Peyer's patch (tissue), 4 donors: ENCODE measurements at places on chromosomes 4 and X.
A peak's percentile ranks its signal among the peaks of the same experiment; 100 is the strongest.

DNA sequence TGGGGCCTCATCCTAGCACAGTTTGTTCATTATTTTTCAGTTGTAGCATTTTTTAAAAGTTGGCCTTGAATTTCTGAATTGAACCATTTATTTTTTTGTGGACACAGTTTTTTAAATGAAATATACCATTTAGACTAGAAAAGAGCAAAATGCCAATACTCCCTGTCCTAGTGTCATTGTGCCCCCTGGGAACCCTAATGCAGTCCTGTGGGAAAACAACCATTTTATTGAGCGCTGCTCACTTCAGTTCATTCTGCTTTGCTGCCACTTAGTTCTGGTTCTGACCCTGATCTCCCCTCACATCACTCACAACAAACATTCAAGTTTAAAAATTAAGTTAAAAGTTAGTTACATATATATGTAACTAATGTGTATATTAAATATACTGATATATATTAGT lies 5.4 kb downstream of the NFKB1 start:
- H3K4me1 ChIP-seq, result peaks cover 29% of the 10 kb centered on the region
- no peak for DNase-seq
- H3K27me3 ChIP-seq, result no peaks in the 10 kb centered on the region
- H3K4me3 ChIP-seq, result no peak overlapping the region

DNA sequence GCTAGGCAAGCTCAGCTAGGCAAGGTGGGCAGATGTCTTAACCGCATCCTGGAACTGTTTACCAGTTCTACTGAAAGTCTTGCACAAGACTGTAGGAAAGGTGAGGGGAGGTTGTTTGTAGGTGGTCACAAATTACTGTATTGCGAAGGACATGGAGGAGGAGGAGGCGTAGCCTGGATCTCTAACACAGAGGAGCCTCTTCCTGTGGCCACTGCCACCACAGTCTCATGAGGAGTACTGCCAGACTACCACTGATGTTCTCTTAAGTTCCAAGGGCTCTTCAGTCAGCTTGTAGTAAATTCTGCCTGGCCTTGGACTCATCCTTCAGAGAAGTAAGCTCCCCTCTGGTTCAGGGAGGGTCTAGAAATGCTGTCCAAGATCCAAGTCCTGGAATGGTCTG lies 258.6 kb downstream of the FAT4 start:
- H3K36me3 ChIP-seq, result no peaks in the 10 kb centered on the region
- H3K4me1 ChIP-seq, result no peaks in the 10 kb centered on the region
- no peaks in the 10 kb centered on the region for H3K27me3 ChIP-seq
- DNase-seq, result no peak
- H3K27ac ChIP-seq, result no peak overlapping the region
- no peak overlapping the region for H3K4me3 ChIP-seq

- no peaks in the 10 kb centered on the region for H3K4me1 ChIP-seq
- no peak for DNase-seq
- no peak overlapping the region for H3K27ac ChIP-seq
- no peaks in the 10 kb centered on the region for H3K36me3 ChIP-seq
- no peak overlapping the region for H3K4me3 ChIP-seq
These were observed 82.6 kb downstream of the HADH start for GRCh38 chr4:108072300-108072699.

DNA sequence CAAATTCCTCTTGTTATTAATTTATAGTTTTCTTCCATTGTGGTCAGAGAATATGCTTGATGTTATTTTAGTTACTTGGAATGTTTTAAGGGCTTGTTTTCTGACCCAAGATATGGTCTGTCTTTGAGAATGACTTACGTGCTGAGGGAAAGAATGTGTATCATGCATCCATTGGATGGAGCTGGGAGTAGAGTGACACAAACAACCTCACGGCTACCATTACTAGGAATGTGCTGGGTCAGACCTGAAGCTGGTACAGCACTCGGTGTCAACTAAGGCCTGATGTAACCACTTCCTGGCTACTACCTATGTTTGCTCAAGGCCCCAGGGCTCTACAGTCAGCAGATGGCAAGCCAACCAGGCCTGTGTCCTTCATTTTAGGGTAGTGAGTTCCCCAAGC lies 257.8 kb downstream of the FAT4 start:
- no peak for DNase-seq
- no peaks in the 10 kb centered on the region for H3K27me3 ChIP-seq
- H3K36me3 ChIP-seq, result no peaks in the 10 kb centered on the region

DNA sequence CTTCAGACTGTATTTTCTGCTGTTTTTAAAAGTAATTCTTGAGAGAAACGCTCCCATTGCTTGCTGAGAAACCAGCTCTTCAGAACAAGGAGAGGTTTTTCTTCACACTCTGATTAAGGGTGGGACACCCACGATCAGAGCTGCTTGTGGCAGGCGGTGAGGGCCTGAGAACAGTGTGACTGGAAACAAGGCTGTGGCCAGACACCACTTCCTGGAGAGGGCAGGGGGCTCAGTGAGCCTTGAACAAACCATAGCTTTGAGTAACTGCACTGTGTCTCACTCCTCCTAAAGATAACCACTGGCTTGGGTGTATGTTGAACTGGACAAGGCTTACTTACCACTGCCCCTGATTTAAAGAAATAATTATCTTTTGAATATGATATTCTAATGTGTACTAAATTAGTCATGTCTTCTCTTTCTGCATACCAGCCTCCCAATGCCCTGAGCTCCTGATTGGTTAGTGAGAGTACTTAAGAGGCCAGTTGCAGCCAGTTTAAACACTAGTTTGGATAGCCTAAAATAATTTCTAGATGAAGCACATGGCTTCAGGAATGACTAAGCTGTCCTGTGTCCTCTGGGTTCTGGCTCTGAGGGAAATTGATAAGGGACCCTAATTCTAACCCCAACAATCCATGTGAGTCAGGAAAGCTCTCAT lies 3.7 kb upstream of the GPR82 start:
- H3K36me3 ChIP-seq, result no peaks in the 10 kb centered on the region
- DNase-seq, result peak; percentile 73
- no peaks in the 10 kb centered on the region for H3K4me1 ChIP-seq
- H3K27ac ChIP-seq, result no peak overlapping the region
- no peaks in the 10 kb centered on the region for H3K27me3 ChIP-seq

GRCh38 chr4:3471098-3471760 lies 8.1 kb downstream of the DOK7 start:
- H3K27me3 ChIP-seq, result no peaks in the 10 kb centered on the region
- DNase-seq, result no peak
- H3K4me1 ChIP-seq, result no peaks in the 10 kb centered on the region
- no peak overlapping the region for H3K4me3 ChIP-seq
- H3K27ac ChIP-seq, result no peak overlapping the region

DNA sequence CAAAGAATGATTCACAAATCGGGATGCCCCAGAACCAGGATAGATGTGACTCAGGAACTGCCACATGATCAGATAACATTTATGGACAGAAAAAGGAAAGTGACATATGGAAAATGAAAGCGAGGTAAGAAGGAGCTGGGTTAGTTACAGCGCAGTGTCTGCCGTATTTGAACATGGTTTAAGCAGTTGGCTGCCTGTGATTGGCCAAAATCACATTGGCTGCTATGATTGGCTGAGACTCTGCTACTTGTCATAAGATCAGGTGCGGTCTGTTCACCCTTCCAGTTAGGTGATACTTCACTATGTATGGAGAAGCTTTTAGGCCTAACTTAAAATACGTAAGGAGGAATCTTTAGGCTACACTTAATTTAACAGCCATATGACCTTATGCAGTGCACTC lies 322.7 kb upstream of the HAND2 start:
- no peaks in the 10 kb centered on the region for H3K27me3 ChIP-seq
- no peak for DNase-seq
- no peaks in the 10 kb centered on the region for H3K36me3 ChIP-seq
- H3K4me3 ChIP-seq, result no peak overlapping the region
- no peaks in the 10 kb centered on the region for H3K4me1 ChIP-seq

DNA sequence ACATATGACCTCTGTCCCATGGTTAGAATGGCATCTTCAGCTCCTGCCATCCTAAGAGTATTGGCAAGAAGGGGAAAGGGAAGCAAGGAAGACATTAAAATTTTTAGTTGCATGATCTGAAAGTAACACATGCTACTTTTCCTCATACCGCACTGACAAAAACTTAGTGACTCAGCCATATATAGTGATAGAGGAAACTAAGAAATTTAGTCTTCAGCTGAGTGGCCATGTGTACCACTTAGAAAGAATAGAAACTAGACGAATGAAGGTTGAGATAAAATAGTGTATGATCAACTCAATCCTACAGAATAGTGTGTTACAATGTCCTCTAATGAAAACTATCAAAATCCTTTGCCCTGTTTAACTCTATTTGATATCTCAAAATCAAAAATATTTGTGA lies 164.1 kb downstream of the PPP3CA start:
- H3K4me3 ChIP-seq, result no peak overlapping the region
- no peak overlapping the region for H3K27ac ChIP-seq
- no peaks in the 10 kb centered on the region for H3K27me3 ChIP-seq
- no peak for DNase-seq
- H3K36me3 ChIP-seq, result no peaks in the 10 kb centered on the region

GRCh38 chr4:34732176-34732950 lies 1512.0 kb downstream of the ARAP2 start:
- DNase-seq, result no peak
- H3K27me3 ChIP-seq, result no peaks in the 10 kb centered on the region
- no peaks in the 10 kb centered on the region for H3K4me1 ChIP-seq
- no peaks in the 10 kb centered on the region for H3K36me3 ChIP-seq
- H3K4me3 ChIP-seq, result no peak overlapping the region
- H3K27ac ChIP-seq, result no peak overlapping the region

- no peak overlapping the region for H3K4me3 ChIP-seq
- no peaks in the 10 kb centered on the region for H3K36me3 ChIP-seq
- no peaks in the 10 kb centered on the region for H3K4me1 ChIP-seq
- H3K27me3 ChIP-seq, result no peaks in the 10 kb centered on the region
These were observed 201.5 kb downstream of the NWD2 start for GRCh38 chr4:37446016-37446415.

DNA sequence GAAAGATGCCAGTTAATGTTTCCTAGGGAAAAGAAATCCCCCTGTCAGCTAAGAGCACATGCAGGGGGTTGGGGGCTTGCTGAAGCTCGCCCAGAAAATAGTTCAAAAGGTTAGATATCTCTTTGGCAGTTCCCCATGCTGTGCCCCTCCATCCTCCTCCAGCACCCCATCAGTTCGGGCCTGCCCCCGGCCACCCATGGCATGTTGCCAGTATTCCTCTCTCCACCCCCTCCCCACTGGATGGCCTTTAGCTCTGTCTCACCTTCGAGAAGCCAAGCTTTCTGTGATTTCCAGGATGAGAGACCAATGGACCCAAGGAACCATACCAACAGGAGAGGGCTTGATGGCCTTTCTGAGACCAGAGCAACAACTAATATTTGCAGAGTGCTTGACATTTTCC lies 5.2 kb downstream of the RAB33A start:
- no peak overlapping the region for H3K4me3 ChIP-seq
- DNase-seq, result no peak
- H3K36me3 ChIP-seq, result no peaks in the 10 kb centered on the region
- no peaks in the 10 kb centered on the region for H3K27me3 ChIP-seq

DNA sequence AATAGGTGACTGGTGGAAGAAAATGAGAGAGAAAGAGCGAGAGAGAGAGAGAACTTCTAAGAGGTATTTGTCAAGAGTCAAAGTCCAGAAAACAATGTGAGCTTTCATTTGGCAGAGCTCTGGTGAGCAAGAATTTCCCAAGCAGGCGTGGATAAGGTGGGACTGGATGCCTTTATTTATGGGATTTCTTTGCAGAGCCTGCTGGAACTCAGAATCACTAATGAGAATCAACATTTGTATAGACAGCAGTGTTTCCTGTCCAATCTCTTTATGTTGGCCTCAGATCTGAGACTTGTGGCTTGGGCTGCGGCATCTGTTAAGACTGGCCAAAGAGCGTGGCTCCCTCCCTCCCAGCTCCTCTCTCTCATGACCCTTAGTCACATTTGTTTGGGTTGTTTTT lies 67.9 kb upstream of the TBL1X start:
- no peaks in the 10 kb centered on the region for H3K4me1 ChIP-seq
- no peak for DNase-seq
- H3K27me3 ChIP-seq, result no peaks in the 10 kb centered on the region
- no peak overlapping the region for H3K27ac ChIP-seq
- no peaks in the 10 kb centered on the region for H3K36me3 ChIP-seq
- H3K4me3 ChIP-seq, result no peak overlapping the region

DNA sequence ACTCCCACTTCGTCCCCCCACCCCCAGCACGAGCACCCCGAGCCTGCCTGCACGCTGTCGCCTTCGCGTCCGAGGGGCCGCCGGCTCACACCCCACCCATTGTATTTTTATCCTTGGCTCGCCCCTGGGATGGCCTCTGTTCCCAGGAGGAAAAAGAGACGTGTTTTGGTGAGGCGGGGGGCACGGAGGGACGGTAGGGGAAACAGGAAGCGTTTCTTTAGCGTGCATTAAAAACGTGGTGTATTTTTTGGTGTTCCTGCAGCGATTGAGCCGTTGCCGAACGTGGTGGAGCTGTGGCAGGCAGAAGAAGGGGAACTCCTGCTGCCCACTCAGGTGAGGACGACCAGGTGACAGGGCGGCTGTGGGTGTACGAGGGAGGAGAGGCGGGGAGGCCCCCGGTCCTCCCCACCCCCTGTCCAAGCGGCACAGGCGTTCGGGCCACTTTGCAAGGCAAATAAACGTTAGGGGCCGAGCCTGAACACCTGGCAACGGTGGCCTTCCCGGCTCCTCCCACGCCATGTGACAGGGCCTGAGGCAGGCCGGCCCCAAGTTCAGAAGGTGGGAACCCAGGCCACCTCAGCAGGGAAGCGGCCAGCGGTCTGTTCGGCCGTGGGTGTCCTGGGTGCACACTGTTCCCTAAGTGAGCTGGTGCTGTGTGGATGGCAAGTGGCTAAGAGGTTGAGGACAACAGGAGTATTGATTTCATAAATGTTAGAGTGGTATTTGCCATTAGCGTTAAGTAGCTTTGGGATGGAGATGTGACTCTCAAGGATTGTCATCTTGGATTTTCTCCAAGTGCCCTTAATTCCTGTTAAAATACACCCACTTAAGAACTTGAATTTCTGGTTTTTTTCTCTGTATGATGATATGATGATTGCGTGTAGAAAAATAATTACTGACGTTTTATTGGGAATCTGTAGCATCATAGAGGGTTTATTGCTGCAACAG lies 1.1 kb downstream of the TMEM131L start:
- H3K36me3 ChIP-seq, result no peaks in the 10 kb centered on the region
- peak overlapping the region; percentile 98 for H3K27ac ChIP-seq
- DNase-seq, result peak; percentile 93
- H3K4me3 ChIP-seq, result peak overlapping the region; percentile 66
